Karpas-422 (cell line): ENCODE measurements at places on chromosomes 12 and 14.

- no peak for DNase-seq
Observed at GRCh38 chr12:57235017-57235727, 5.7 kb downstream of the SHMT2 start.

GRCh38 chr12:122374707-122375106 is 47.8 kb downstream of the CLIP1 start:
- DNase-seq = no peak

DNA sequence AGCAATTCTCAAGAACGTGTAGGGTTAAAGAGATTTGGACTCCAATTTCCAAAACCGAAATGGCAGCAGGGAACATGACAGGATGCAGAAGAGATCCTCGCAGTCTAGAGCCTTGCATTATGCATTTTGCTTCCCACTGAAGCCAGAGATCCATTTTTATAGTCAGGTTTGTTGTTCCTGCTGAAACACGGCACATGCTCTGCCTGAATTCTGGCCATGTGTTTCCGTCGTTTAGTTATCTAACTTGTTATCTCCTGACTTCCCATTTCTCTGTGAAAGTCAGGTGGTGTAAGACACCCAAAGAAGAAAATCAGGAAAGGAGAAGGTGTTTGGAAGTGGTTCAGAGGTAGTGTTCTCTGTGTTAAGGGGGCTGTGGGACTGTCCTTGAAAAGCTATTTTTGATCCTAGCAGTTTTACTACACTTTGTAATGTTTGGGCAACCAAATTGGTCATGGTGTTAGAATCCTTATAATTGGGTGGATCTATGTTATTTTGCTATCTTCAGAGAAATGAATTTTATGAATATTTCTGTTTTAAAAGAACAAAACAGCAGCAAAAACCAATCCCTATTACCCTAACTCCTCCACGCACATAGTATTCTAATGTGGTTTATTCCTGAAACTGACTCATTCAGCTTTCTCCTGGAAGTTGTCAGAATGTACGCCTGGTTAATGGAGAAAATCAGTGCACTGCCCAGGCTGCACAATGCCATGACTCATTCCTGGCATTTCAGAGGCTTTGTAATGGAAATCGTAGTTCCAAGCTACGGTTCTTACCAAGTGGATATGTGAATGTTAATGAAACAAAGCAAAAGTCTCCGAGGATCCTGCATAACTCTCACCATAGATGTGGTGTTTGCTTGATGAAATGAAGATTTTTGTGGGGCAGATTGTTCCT is 110.1 kb downstream of the SAMD4A start:
- no peak for DNase-seq

- no peak for DNase-seq
Observed at GRCh38 chr14:50403419-50403818, 6.7 kb upstream of the CDKL1 start.

GRCh38 chr14:23025151-23025814 is 9.4 kb downstream of the PSMB5 start:
- no peak for DNase-seq

DNA sequence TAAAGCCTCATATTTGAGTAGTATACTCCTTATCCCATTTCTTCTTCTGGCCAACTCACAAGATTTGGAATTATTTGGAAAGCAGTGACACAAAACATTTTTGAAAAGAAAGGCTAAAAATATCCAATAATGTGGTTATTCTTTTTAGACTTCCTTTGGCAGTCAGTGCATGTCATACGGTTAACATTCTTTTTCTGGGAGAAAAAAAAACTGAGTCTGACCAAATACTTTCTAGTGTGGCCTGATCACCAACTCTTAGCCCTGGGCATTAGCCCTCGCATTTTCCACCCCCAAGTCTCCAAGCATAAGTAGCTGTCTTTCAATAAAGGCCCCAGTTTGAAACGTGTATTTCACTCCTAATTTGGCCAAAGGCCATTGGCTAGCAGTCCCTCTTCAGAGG is 5.9 kb downstream of the RASSF3 start:
- no peak for DNase-seq

DNA sequence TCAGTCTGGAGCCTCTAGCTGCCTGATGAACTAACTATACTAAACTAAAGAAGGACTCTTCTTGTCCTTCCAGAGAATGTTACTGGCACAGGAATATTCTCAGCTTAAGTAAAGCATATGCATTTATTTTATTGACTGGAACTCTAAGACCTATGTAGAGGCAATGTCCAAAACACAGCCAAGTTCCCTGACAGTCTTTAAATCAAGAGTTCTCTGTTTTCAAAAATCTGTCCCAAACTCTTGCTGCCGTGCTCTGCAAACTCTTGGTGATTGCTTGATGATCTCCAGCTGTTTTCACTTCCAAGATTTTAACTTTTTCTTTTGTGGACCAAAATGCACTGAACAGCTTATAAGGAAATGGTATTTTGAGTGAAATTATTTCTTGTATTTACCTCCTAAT is 67.5 kb upstream of the DAAM1 start:
- no peak for DNase-seq

DNA sequence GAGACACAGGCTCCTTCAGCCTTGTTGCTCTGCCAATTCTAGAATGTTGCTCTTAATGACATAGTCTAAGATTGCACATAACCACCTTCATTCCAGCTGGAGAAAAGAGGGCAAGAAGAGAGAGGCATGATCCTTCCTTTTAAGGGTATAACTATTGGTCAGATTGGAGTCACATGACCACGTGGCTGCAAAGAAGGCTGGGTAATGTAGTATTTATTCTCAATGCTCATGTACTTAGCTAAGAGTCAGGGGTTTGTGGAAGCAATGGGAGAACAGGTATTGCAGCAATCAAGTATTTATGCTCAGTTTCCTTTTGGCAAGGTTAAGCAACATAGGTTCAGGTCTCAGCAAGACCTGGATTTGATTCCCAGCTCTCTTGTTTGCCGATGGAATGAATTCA is 298.8 kb upstream of the TBX3 start:
- no peak for DNase-seq

DNA sequence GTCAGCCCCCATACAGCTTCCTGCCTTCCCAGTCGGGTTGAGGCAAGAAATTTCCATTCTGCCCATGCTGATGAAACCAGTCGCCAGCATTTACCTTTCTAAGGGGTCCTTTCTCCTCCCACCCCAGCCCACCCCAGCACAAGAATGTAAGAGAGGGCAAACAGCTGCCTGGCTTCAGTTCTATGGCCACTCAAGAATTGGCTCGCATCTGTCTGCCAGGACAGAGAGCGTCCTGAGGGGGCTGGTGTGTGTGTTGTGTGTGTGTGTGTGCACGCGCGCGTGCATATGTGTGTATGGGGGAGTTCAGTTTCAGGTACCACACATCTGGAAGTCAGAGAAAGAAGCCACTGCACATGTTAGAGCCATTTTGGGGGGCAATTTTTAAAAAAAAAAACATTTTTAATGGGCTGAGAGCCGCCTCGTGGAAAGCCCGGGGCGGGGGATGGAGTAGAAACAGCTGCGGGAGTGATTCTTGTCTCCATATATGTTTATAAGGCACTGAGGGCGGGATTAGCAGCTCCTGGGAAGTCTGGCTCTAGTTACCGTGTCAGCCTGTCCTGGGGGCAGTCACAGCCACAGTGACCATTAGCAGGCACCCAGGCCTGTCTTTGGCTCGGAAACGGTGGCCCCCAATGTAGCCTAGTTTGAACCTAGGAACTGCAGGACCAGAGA is at the start of gene WNT5B:
WNT5B (plus strand) TSS at position 566 of the 672 bp plus-strand sequence. CDS start 2,124 bp downstream, outside the sequence.
- DNase-seq = no peak

DNA sequence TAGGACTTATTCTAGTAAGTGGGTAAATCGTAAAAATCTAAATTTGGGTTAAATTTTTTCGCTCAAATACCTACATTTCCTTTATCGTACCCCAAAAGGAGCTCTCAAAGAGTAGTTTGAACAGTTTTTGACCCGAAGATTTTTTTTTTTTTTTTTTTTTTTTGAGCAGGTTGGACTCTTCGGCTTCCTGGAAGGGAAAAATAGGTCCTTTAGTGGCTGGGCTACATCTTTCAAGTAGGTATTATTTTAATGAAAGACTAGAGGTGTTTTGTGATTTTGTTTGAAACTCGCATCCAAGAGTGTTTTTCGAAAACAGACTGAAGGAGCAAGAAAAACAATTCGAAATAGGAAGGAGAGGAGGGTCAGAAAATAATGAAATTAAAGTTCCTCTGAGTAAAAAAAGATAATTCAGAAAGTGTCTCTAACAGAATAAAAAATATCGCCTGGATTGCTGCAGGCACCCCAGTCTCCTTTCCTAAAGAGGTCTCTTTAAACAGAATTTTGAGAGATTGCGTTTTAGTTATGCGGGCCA is 6.0 kb downstream of the CDKN1B start:
- DNase-seq = peak; percentile 81

DNA sequence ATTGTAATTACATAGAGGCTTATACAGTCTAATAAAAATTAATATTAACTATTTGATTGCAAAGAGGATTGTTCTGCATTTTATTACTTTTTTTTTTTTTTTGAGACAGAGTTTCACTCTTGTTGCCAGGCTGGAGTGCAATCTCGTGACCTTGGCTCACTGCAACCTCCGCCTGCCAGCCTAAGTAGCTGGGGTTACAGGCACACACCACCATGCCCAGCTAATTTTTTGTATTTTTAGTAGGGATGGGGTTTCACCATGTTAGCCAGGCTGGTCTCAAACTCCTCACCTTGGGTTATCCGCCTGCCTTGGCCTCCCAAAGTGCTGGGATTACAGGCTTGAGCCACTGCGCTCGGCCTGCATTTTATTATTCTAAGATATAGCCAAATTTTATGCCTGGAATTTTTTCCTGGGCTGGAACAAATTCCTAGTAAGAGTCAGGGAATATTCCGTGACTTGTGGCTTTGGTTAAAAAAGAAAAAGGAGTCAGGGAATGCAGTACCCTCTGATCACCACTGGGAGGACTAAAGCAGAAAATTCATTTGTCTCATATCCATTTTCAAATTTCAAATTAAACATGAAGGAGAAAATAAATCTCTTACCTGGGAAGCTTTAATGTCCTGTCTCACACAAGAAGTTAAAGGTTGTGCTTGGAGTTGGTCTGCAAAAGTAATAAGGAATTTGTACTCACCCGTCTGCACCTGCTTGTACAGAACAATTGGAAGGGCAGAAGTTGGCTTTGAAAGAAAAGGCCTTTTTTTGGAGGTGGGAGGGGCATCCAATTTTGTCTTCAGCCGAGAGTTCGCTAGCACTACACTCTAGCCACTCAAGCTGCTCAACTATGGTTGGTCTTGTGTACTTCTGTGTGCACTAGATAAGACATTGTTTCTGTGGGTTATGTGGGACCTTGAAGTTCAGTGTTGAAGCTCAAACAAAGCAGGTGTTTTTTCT is 8.7 kb downstream of the MARK3 start:
- DNase-seq = peak; percentile 77

DNA sequence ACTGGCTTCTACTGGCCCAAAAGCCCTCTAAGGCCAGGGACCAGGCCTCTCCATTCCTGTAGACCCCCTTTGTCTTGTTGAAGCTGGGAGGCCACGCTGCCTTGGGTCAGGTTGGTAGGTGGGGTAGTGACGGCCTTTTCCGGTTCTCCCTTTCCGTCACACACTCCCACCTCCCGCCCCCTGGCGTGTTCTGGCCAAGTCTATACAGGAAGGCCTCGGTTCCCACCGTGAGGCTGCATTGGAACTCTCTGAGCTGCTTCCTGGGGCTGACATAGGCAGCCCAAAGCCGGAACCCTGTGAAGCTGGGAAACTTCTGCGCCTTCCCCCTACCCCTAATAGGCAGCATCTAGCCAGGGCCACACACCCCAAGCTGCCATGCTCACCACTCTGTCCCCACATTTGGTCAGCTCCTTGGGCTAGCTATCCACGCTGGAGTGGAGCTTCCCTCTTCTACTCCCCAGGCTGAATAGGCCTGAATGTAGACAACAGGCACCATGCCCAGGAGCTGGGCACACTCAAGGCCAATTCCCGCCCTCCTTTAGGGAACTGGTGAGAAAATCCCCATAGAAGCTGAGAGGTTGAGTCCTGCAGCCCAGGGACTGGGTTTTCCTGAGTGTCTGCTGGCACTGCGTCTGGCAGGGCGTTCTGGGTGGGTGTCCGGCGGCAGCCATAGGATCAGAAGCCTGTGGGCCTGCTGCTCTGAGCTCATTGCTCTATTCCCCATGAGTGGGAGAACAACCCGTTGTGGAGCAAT is 35.7 kb downstream of the RIN3 start:
- DNase-seq = no peak

DNA sequence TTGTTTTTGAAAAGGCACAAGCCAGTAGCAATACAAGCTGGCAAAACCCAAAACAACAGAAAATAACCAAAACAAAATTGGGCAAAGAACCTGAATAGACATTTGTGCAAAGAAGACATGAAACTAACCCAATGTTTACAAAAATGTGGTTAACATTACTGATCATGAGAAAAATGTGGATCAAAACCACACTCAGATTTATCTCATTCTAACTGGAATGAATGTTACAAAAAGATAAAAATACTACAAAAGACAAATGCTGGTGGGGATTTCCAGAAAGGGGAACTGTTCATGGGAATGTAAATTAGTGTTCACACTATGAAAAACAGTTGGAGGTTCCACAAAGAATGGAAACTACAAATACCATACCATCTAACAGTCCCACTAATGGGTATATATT is 26.6 kb downstream of the ASCL4 start:
- no peak for DNase-seq

DNA sequence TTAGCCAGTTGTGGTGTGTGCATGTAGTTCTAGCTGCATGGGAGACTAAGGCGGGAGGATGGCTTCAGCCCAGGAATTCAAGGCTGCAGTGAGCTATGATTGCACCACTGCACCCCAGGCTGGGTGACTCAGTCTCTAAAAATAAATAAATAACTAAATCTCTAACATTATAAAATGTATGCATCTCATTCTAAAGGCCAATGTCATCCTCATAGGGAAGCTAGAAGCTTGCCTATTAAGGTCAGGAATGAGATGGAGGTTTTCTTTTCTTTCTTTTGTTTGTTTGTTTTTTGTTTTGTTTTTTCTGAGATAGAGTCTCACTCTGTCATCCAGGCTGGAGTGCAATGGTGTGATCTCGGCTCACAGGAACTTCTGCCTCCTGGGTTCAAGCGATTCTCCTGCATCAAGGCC is 48.8 kb upstream of the PAPLN start:
- DNase-seq = no peak

GRCh38 chr12:38392554-38393144 is 76.1 kb downstream of the ALG10B start:
- no peak for DNase-seq

GRCh38 chr12:131528144-131528543 is 182.7 kb upstream of the SFSWAP start:
- DNase-seq = no peak

DNA sequence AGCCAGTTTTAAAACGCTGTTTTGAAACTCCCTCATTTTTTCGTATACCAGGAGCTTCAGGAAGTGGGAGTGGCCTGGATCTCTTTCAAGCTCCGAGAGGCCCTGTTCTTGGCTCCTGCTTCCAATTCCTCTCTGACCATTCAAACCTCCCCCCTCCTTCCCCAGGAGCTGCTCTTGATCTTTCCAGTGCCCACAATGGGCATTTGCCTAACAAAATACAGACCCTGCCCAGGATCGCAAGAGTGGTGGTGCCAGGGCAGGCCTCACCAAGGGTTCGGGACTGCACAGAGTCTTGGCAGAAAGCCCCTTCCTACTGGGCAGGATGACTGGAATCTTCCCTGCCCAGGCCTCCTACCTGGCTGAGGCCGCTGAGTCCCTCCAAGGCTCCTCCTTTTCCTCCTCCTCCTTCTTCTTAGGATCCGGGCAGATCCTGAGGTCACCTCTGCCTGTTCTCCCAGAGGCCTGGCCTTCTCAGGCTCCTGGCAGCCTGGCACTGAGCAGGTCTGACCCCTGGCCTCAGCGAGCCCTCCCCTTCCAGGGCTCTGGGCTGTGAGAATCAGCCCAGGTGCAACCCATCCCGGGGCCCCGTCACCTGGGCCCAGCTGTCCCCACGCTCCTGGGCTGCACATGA is 46.9 kb upstream of the NOS1 start:
- no peak for DNase-seq

- DNase-seq = no peak
Observed at GRCh38 chr12:111248236-111249017, 120.5 kb downstream of the PHETA1 start.

- no peak for DNase-seq
Observed at GRCh38 chr12:113284751-113285150, 50.2 kb downstream of the SLC8B1 start.
